T-helper 17 cell (primary cell): ENCODE measurements at places on chromosomes 7 and 10.

DNA sequence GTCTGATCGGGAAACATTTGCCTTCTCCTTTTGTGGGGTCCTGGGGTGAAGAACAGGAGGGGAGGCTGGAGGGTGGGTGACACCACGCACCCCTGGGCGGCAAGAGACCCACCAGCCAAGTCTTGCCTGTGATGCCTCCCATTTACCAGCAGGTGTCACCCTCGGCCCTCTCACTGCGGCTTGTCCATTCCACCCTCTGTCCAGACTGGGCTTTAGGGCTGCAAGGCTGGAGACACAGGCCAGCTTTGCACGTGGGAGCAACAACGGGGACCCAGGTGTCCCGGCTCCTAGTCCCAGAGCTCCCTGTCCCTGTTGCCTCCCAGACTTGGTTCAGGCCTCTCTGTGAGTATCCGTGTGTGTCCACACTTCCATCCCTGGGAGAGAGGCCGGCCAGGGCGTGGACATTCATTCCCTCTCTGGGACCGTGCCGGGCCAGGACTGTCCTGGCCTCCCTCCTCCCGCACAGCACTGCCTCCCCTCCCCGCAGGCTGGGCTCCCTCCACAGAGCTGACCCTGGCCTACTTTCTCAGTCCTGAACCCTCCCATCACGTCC lies 36.2 kb upstream of the GTF2IRD1 start:
- DNase-seq = peak; percentile 29

DNA sequence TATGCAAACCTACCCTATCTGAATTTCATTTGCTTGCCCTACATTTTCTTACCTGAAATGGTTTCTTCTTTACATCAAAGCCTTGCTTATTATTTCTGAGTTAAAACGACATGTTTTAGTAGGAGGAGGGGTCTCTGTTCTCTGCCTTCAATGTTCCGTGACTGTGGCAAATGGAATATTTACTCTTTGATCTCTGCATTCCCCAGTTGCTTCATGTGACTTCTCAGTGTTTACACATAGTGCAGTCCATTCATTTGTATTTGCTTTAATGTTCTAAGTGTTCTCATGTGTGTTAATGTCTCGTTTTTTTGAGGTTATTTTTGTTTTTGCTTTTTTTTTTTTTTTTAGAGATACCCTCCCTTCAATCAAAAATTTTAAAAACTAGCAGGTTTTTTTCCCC lies 75.8 kb downstream of the GNAI1 start:
- no peak for DNase-seq

- DNase-seq = no peak
Measured at GRCh38 chr7:133061357-133061756, 20.5 kb downstream of the CHCHD3 start.

DNA sequence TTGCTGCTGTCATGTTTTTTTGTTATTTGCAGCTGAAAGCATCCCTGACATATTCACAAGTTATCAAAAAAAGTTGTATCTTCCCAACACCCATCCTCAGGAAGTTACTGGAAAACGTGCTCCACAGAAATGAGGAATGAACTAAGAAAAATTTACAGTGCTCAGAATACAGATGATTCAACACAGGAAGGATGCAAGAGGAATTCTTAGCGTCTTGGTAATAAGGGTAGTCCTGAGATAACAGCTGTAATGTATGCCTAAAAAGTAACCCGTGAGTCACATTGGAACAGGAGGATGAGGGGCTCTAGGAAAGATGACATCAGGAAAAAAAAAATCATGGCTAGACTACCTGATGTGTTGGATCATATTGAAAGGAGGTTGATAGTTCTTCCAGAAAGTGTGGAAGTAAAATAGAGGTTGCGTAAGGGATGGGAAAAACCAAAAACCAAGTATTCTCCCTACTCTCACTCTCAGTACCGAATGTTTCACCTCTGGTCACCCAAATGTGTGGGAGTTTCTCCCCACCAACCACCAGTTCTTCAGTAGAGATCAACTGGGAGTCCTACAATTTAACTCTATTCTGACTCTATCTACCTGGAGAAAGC lies 3.9 kb downstream of the ADAM12 start:
- no peak for DNase-seq
